ENCODE measurements at places on chromosomes 13 and 19.

- DNase-seq: no peak
These were observed 30.3 kb upstream of the ZNF835 start for GRCh38 chr19:56701895-56702294.

GRCh38 chr13:72990953-72991352 lies 67.9 kb upstream of the KLF5 start:
- no peak for DNase-seq

DNA sequence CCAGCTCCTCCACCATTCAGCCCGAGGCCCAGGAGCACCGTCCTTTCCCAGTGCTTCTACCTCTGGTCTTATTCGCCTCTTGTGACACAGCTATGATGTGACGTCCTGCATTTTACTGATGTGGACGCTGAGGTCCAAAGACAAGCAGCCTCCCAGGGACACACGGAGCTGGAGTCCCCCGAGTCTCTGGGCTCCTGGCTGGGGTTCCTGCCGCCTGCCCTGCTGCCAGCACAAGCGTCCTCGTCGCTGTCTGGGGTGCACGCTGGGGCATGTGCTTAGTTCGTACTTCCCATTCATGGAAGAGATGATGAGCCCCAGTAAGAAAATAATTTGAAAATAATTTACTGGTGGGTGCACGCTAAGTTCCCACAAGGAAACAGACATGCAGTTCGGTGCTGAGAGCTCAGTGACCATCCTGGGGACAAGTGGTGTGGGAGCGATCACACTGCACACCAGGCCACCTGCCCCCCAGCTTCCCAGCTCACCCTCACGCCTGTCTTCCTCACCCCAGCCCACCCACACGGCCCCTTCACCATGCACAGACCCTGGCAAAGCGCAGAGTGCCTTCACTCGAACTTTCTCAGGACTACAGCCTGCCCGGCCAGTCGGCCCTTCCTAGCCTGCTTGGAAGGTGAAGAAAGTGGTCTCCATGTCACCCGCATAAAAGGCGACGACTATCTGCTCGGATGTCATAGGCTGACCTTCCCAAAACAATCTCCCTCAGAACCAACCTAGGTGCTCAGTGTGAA lies 14.2 kb upstream of the CFAP97D2 start:
- DNase-seq: no peak

DNA sequence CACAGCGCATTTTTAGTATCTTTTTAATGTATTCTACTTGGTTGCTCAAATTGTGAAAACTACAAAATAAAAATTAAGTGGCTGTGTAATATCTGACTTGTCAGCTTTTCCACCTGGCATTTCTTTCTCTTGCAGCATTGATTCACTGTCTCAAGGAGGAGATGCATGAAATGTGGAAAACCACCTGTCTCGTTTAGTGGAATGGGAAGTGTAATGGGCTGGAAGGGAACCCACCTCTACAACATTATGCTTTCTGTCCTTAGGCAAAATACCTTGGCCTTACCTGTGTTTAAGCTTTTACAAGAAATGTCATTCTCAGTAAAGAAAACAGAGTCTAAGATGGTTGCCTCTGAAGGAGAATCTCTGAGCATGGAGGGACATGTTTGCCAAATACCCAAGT lies 67.8 kb downstream of the FAM216B start:
- no peak for DNase-seq

DNA sequence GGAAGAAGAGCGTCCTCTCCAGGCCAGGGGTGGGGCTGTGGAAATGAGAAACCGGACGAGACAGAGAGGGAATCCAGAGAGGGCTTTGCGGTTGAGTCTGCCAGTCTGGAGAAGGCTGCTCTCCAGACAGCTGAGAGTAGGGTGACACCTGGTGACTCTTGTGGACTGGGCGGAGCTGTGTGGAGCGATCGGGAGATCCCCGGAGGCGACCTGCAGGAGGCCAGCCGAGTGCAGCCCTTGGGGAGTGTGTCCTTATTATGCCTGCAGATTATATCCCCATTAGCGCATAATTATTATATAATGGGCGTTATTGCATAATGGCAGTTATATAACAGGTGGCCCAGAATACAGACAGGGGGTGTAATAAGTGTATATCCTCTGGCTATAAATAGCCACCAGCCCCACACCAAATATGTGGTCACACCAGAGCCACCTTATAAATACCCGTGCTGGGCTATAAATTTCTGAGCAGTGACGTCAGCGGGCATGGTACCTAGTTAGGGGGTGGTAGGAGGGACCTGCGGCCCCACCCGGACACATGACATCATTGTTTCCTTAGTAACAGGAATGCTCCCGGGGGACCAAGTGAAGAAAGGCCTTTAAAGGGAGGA lies 41.2 kb downstream of the NFIX start:
- DNase-seq: no peak

DNA sequence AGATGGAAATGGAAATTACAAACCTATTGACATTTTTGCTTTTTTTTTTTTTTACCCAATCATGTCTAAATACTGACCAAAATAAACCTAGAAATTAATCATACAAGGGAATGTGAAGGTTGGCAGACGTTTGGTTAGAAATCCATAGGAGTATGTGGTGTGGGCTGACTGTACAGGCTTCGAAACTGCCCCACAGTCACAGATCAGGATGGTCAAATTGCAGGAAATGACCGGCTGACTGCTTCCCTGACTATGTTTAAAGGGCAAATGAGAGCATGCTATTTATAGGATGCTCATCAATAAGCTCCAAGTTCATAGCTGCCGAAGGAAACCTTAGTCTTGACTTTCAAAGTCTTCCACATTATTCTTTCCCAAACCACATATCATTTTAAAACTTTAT lies 118.4 kb downstream of the COG6 start:
- DNase-seq: no peak

Measured in effector memory CD4-positive, alpha-beta T cell (primary cell).